ENCODE measurements at places on chromosomes 5 and 9.

- DNase-seq: no peak
Observed at GRCh38 chr9:112175796-112176315, 759 bp upstream of the SUSD1 start.

DNA sequence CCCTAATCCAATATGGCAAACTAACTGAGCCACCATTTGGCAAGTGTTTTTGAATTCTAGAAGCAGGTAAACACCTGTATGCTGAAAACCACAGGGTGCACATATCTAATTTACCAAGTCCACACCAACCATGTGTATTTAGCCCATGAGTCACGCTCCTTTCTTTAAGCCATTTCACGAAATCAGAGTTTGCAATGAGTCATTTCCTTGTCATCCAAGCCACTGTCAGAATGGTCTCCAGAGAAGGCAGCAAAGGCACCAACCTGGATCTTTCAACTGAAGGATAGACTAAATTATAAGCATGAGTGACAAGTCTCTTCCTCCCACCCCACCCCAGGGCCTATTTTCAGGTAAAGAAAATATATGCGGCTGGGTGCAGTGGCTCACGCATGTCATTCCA, 110.0 kb downstream of the PAX5 start:
- peak; percentile 92 for DNase-seq

DNA sequence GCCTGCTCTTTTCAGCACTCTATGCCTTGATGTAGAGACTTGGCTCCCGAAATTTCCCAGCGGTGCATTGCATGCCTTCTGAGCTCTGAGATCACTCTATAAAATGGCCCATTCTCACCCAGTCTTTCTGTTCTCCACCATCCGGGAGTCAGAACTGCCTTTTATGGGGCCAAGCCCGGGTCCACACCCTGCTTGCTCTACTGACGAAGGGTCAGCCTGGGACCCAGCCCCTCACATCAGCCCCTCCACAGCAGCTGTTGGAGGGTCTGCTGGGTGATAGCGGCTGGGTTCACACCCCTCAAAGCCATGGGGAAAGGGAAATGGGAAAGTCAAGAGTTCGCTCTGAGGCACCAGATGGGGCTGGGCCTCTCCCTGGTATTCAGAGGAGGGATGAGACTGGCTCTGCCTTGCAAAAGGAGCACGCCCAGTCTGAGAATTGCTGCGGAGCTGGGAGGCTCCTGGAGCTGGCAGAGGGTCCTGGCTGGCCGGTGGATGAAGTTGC, 66.0 kb upstream of the ORM1 start:
- DNase-seq: no peak

DNA sequence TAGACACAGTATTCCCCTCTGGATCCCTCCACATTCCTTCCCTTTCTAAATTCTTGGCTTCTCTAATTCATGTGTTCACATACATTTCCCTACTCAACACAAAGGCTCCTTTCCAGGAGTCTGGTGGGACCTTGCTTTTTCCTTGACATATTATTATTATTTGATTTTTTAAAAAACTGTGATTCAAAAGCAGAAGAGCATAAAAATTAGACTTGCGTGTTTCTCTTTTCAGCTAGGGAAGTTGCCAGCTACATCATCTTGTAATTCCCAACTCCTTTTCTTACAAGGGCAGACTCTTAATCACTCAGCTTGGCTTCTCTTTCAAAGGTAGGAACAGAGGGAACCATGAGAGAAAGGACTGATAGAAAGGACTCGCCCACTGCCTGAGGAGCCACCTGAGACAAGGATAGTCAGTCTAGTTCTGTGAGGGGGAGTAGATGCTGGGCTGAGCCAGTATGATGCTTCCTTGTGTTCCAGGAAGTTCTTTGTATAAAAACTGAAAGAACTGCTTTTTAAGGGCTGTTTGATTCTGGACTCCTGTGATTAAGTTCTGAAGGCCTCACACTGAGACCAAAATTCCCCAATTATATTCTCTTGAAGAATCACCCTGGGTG, 51.0 kb upstream of the DPYSL3 start:
- DNase-seq: no peak

DNA sequence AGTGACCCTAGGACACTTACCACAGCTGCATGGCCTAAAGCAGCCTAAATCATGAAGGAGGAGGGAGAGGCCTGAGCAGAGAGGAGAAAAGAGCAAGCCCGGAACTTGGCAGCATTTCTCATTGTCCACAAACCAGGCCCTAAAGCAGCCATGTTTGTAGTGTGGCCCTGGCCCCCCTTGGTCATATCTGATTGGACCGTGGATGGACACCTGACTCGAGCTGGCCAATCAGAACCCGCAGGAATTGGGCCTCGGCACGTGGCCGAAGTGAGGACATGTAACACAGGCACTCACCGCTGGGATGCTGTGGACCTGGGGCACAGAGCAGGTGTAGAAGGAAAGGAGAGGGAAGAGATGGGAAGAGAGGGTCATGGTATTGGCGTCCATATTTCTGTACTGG, 56.9 kb downstream of the ASS1 start:
- DNase-seq: no peak

- DNase-seq: no peak
Observed at GRCh38 chr5:139148986-139149385, 49.2 kb downstream of the SIL1 start.

GRCh38 chr5:84715686-84716085, 331.0 kb upstream of the EDIL3 start:
- DNase-seq: no peak

- peak; percentile 62 for DNase-seq
Observed at GRCh38 chr9:70466976-70467561, 52.6 kb upstream of the KLF9 start.

DNA sequence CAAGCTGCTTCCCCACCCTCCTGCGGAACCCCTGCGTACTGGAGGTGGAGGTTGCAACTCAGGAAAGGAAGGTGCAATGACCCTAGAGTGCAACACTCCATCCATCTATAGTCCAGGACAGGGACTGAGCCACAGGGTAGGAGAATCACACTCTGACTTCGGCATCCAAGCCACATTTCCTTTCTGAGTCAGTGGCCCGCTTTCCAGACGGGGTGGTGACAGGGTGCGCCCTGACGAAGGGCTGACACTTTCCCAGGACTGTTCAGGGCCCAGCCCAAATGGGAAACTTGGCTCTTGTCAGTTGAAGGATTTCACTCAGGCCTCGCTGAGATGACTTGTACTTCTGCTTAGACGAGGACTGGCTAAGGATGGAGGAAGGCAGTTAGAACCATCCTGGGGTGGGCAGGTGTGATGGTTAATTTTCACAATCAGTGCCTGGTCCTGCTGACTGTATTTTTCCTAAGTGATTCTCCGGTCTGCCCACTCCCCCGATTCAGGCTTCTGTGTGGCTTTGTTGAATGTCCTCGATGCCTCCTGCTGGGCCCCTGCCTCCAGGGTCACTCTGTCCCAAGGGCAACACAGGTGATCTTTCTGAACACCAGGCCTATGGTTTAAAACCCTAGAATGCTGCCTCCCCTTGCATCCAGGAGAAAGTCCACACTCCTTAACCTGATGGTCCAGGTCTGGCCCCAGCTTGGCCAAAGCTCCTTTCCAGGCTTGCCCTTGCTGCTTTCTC, 228.1 kb downstream of the FSTL4 start:
- no peak for DNase-seq

DNA sequence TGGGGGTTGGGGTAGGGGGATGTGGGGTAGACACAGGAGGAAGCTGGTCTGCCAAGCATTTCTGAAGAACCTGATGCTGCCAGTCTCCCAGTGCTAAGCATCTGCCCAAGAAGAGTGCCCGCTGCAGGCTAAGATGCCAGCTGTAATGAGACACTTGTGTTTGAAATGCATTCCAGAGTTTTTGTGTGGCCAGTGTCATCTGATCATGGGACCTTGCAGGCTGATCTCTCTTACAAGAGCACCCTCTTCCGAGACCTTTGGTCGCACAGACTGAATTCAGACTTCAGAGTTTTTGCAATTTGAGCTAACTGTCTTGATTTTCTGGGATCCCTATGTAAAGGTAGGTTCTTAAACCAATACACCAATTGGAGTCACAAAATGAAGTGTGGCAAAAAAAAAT, 58.1 kb downstream of the DENND1A start:
- DNase-seq: no peak

GRCh38 chr5:97629276-97629675, 446.2 kb upstream of the RIOK2 start:
- DNase-seq: peak; percentile 50

DNA sequence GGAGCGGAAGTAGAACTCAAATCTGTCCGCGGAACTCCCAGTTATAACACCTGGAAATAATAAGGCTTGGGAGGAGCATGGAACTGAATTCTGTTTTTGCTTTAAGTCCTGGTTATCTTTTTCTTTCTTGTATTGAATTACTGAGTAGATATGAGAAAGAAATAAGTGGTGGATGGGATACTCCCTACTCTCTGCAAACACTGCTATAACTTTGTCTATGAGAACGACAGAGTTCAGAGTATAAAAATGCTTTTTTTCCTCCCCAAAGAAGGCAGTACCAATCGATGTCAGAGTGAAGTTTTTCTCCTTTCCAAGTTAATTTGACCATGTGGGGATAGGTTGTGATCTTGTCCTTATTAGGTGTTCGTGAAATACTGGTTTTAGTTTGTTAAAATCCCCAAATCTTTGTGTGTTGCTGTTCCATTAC, 1.2 kb downstream of the RIC1 start:
- DNase-seq: peak; percentile 62

- no peak for DNase-seq
Observed at GRCh38 chr9:1434052-1434767, 384.1 kb downstream of the DMRT2 start.

- DNase-seq: no peak
Observed at GRCh38 chr5:168874713-168875380, 295.7 kb upstream of the PANK3 start.

- DNase-seq: no peak
Observed at GRCh38 chr5:80725446-80725845, 70.7 kb upstream of the DHFR start.

DNA sequence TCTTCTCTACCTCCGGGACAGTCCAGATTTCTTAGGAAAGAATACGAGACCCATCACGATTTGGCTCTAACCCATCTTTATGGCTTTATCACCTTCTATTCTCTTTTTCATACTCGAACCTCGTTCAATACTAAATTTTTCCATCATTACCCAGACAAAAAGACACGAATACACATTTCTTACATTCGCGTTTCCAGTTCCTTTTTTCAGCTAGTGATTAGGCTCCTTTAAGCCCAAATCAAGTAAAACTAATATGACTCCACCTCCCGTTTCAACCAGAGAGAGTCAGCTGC, 506 bp downstream of the ZBTB6 start:
- DNase-seq: no peak

DNA sequence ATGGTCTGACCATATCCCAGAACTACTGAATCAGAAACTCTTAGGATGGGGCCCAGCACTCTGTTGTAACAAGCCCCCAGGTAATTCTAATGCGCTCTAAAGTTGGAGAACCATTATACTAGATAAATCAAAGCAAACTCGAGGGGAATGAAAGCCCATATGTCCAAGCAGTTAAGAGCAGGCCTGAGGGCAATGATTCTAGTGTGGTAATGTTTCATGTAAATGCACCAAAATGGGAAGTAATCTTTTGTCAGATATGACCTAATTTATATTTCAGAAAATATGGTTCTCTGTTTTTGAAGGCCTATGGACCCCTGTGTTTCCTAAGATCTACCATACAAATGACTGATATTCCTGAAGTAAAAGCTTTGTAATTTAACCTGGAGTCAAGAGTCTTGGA, 108.0 kb upstream of the PTGER4 start:
- DNase-seq: no peak

- no peak for DNase-seq
Observed at GRCh38 chr9:70404261-70404660, 10.2 kb downstream of the KLF9 start.

GRCh38 chr9:131391020-131391419, 2.9 kb upstream of the PRRC2B start:
- no peak for DNase-seq

- no peak for DNase-seq
Observed at GRCh38 chr5:143308731-143309130, 94.8 kb downstream of the NR3C1 start.

- DNase-seq: no peak
Observed at GRCh38 chr5:107574287-107574686, 96.5 kb downstream of the EFNA5 start.

DNA sequence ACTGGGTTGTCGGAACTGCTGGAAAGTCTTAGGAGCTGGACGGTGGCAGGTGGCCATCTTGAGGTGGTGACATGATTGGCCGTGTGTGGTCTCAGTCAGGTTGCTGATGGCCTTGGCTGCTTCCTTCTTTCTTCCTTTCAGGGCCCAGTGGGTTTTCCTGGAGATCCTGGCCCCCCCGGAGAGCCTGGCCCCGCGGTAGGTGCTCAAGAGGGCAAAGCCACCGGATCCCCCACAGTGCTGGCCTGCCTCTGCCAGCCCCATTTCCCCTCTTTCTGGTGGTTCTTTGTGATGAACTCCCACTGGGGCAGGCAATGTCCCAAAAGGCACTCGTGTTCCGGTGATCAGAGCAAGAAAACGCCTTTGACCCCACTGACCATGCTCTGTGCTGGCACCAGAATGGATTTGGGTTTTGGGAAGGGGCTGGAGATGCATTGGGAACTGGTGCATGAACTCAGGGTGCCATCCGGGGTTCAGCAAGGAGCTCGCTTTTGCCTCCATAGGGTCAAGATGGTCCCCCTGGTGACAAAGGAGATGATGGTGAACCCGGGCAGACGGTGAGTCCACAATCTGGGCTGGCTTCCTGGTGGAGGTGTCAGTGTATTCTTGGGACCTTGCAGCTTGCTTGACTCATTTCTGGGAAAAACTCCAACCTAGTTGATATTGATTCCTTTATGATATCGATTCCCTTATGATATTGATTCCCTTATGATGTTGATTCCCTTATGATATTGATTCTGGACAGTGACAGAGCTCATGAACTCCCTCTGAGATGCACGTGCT, 65.0 kb upstream of the FCN2 start:
- no peak for DNase-seq

- no peak for DNase-seq
Observed at GRCh38 chr5:57185313-57185712, 11.5 kb downstream of the GPBP1 start.

GRCh38 chr5:58794875-58795274, 212.0 kb downstream of the RAB3C start:
- no peak for DNase-seq

DNA sequence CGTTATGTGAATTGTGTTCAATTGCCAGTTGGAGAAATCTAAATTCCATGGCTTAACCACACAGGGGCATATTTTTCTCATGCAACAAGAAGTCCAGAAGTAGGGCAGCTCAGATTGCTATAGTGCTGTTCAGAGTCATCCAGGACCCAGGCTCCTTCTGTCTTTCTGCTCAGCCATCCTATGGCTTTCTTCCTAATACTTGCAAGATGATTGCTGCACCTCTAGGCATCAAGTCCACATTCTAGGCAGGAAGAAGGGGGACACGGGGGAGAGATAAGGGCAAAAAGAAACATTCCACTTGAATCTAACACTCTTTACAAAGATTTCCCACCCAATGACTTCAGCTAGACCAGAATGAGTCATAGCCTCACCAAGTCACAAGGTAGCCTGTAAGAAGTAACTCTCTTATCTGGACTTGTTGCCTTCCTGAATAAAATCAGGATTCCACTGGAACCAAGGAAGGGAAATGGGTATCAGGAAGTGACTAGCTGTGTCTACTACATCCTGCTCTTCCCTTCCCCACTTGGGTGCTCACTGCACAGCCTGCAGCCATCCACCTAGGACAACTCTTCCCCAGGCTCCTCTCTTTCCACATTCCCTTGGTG, 5.3 kb downstream of the ERAP2 start:
- DNase-seq: peak; percentile 96
